Breast epithelium (tissue), 4 donors: ENCODE measurements at places on chromosomes 13 and 19.

DNA sequence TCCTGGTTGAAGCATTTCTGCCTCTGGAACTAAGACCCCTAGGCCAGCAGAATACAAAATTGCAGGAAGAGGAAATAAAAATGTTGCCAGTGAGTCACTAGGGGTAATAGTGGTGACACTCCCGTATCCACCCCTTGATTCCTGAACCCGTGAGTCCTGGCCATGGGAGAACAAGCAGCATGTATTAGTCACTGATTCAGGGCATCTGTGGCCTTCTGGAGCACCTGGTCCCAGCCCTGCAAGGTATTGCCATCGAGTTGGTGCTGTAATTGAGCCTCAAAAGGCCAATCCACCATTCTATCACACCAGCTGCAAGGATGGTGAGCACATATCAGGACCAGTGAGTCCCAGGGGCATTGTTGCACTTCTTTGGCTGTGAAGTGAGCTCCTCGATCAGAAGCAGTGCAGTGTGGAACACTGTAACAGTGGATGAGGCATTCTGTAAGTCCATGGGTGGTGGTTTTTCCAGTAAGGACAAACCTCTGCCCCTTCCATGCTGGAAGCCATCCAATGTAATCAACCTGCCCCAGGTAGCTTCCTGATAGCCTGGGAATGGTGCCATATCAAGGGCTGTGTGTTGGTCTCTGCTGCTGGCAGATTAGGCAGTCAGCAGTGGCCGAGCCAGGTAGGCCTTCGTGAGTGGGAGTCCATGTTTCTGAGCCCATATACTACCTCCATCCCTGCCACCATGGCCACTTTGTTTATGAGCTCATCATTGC lies 39.6 kb downstream of the C1QTNF9 start:
- DNase-seq = no peak

DNA sequence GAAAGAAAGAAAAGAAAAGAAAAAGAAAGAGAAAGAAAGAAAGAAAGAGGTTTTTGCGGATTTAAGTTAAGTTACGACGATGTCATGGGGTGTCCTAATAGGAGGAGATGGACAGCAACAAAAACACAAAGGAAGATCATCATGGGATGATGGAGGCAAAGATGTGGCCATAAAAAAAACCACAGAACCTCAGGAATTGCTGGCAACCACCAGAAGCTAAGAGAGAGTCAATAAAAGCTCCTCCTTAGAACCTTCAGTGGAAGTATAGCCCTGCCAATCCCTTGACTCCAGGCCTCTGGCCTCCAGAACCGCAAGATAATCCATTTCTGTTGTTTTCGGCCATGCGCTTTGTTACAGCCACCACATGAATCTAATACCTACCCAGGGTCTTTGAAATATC lies 11.5 kb downstream of the PLEKHA4 start:
- no peak for DNase-seq

- DNase-seq = peak; percentile 74
Observed at GRCh38 chr13:19957320-19958154, 990 bp upstream of the ZMYM2 start.

DNA sequence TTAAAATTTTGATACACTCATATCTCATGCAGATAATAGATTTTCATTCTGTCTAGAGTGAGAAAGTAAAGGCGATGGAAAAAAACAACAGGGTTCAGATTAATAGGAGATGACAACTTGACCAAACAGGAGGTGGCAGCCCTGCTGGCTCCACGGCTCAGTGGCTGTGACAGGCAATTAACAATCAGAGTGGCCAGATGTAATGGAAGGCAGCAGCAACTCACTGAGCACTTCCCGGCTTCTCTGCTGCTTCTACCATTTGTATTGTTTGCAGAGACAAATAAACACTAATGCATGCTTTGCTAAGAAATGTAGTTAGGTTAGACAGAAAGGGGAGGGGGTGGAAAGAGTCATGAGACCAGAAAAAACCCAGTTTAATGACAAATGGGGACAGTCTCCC lies 473.0 kb upstream of the SLC10A2 start:
- no peak for DNase-seq

DNA sequence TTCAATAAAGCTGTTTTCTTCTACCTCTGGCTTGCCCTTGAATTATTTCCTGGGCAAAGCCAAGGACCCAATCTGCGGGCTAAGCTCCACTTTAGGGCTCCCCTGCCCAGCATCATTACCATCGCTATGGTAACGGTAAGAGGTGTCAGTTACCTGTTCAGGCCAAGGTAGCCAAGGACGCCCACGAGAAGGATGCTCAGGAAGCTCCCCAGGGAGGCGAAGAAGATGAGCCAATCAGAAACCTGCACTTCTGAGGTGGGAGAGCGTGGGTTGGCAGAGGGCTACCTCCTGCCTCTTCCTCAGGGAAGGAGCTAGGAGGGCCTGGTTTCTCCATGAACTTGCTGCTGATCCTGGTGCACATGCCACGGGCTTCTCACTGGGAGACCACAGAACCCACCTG lies 24.7 kb downstream of the IL12RB1 start:
- DNase-seq = no peak

- no peak for DNase-seq
Observed at GRCh38 chr13:93660391-93661063, 433.9 kb downstream of the GPC6 start.

DNA sequence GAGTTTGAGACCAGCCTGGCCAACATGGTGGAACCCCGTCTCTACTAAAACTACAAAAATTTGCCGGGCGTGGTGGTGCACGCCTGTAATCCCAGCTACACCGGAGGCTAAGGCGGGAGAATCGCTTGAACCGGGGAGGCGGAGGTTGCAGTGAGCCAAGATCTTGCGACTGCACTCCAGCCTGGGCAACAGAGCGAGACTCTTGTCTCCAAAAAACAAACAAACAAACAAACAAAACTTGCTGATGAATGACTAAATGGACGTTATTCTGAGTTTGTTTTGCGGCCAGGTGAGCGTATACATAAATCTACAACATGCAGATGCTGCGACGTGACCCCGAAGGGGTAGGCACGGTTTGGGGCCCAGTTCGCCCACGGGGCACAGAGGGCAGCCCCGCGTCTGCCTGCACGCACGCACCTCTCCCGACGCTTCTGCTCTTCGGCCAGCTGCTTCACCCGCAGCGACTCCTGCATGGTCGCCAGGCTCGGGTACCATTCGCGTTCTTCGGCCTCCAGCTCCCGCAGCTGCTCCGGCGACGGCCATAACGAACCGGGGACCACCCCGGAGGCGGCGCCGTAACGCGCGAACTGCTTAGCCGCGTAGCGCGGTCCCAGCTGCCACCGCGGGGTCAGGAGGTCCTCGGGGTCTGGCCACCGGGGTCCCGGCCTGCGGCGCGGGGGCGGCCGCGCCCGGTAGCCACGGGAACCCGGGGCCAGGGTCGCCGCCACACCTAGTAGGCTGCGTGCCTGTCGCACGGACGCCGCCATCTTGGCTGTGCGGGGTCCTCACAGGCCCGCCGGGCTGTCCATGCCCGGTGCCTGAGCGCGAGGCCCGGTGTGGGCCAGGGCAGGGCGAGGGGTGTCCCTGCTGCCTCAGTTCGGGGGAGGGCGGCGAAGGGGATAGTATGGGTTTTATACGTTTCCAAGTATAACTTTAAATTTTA lies at the start of gene GADD45GIP1:
GADD45GIP1 (minus strand) TSS at position 778 of the 943 bp plus-strand sequence; CDS start at position 767, 11 bp downstream.
- peak; percentile 77 for DNase-seq

DNA sequence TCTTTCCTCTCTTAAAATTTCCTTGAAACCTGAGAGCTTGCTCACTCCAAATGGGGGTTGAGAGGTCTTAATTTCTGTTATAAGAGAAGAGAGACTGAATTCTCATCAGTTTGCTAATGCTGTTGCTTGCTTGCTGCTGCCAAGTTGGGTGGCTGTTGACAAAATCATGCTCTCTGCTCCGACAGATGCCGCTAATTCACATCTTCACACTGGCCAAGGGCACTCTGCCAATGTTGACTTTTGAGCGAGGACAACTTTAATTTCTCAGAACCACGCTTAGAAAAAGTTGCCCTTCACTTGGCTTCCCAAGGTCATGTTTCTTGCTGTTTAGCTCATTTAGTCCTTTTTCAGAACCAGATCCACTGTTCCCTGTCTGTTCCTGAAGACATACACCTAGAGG lies 402.9 kb downstream of the HS6ST3 start:
- DNase-seq = no peak

- no peak for DNase-seq
Observed at GRCh38 chr19:53965091-53965490, 2.4 kb downstream of the CACNG8 start.

DNA sequence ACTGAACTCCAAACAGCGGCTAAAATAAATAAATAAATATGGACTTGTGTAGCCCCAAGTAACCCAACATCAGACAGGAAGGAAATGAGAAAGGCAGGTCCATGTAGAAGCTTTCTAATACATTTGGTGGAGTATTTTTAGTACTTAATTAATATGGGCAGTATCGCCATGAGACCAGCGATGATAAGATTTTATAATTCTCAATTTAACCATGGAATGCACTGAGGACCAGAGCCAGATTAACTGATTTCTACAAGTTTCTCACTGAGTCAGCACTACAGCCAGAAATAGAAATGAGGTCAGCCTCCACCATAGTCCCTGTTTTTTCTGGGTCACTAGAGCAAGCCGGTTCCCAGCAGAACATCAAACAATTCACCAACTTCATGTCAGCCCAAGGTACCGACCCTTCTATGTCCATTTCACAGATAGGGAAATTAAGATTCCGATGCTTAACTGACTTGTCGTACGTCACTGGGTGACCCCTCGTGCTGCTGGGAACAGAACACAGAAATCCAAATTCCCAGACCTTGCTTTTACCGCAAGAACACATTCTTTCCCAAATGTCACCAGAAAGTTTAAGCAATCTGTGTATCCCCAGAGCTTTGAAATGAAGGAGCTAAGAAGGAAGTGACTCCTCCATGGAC lies 90.4 kb downstream of the COL4A1 start:
- DNase-seq = no peak

- DNase-seq = no peak
Observed at GRCh38 chr13:32142956-32143375, 111.4 kb downstream of the FRY start.

DNA sequence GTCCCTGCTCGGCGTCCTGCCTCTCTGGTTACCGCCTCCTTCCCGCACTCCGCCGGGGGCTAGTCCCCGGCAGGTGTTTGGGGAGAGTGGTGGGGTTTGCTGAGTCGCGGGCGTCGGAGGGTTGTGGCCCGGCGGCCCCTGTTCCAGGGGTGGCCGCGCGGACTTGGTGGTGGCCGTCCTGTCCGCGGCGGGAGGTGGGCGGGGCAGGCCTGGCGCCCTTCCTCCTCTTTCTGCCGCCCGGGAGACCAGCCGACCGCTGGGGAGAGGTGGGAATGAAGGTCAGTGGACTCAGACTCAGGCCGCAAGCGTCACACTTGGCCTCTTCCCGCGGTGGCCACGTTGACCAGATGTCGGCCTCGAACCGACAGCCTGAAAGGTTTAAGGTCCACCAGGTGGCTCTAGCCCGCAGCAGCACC lies 61.8 kb downstream of the ZNF723 start:
- no peak for DNase-seq

DNA sequence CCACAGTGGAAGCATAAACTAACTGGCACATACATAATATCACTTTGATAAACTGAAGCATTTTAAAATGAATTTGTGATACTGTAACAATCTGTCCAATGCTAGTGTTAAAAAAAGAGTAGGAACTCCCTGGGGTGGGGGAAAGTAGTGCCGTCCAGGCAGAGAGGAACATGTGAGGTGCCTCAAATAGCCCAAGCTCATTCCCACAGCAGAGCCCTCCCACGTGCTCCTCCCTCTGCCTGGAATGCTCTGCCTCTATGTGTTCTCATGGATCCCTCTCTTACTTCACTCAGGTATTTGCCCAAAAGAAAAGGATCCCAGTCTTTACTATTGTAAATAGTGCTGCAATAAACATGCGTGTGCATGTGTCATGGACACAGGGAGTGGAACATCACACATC lies 188.1 kb downstream of the NHLRC3 start:
- DNase-seq = no peak

GRCh38 chr13:99432609-99433542 lies 68.4 kb upstream of the TM9SF2 start:
- no peak for DNase-seq

GRCh38 chr13:108326309-108326708 lies 56.8 kb downstream of the TNFSF13B start:
- DNase-seq = no peak

- peak; percentile 56 for DNase-seq
Observed at GRCh38 chr19:11375143-11375948, 880 bp downstream of the SWSAP1 start.

DNA sequence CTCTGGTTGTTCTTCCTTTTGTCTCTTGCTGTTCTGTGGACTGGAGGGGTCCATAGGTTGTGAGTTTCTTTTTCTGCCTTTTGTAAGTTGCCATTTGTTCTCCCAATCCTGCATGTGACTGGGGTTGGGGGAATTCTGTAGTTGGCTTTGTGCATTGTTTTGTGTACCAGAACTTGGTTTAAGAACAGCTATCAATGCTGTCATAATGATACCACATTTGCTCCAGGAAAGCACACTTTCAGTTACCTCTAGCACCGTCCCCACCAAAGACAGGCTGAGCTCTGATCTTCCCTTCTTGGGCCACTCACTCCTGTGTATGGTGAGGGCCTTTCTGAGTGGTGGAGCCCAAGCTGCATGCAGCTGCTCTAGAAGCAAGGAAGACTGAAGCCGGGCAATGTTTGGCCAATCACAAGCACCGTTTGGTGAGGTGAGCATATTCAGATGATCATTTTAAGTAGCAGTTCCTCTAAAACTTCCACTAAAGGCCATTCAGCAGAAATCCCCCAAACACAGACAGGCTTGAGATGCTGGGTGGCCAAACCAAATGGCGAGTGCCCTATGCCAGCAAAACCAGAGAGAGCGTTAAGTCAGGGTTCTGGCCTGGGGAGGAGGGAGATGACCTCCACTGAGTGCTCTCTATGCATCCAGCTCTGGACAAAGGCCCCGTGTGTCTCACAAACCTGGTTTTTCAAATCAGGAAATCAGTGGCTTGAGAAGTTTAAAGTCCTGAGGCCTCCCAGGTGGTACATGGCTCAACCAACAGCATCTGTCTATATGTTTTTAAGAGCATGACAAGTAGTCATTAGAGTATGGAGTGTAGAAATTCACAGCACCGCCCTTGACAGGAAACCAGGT lies 120.7 kb upstream of the SPATA13 start:
- DNase-seq = no peak

- no peak for DNase-seq
Observed at GRCh38 chr13:41107584-41108014, 25.0 kb downstream of the KBTBD6 start.

DNA sequence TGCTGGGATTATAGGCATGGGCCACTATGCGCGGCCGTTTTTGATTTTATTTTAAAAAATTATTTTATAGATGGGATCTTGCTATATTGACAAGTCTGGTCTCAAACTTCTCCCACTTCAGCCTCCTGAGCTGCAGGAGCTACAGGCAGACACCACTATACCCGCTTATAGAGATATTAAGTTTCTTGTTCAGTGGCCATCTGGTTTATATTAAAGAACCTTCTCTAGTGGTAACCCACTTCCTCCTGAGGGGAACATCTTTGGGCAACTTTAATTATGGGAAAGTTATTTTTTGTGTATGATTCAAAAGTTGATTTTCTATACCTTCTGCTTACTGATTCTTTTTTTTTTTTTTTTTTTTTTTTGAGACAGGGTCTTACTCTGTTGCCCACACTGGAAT lies 172.7 kb downstream of the KLF5 start:
- DNase-seq = no peak
